ENCODE measurements at places on chromosomes 3 and 15.
A peak's percentile ranks its signal among the peaks of the same experiment; 100 is the strongest.

GRCh38 chr3:189393598-189393997, 221.8 kb downstream of the TPRG1 start:
- DNase-seq, result no peak

- DNase-seq, result no peak
Observed at GRCh38 chr3:133236901-133237300, 163.0 kb upstream of the BFSP2 start.

GRCh38 chr3:125185805-125186204, 26.7 kb downstream of the SLC12A8 start:
- DNase-seq, result no peak

- no peak for DNase-seq
Observed at GRCh38 chr3:155744626-155745324, at the start of gene PLCH1. PLCH1 (minus strand) TSS chr3:155745071; CDS start chr3:155704224, 40,847 bp downstream.

GRCh38 chr3:11720917-11721411, 77.2 kb upstream of the VGLL4 start:
- DNase-seq, result no peak

- no peak for DNase-seq
Observed at GRCh38 chr3:13222131-13222530, 148.9 kb upstream of the IQSEC1 start.

GRCh38 chr3:170941551-170941950, 33.1 kb upstream of the EIF5A2 start:
- no peak for DNase-seq

DNA sequence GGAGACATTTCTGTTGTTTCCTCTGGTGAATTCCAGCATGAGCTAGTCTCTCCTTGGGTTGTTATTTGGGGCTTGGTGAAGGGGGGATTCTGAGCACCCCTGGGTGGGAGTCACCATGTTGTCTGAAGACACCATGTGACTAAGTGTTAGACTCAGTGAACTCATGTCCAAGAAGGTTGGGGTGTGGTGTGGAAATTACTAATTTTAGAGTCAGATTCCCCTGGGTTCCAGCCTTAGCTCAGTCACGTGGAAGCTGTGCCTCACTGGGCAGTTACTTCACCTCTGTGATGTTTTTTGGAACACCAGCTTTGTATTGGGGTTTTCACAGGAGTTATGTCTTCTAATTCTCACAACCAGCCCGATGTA, 171.5 kb downstream of the RPLP1 start:
- DNase-seq, result no peak

DNA sequence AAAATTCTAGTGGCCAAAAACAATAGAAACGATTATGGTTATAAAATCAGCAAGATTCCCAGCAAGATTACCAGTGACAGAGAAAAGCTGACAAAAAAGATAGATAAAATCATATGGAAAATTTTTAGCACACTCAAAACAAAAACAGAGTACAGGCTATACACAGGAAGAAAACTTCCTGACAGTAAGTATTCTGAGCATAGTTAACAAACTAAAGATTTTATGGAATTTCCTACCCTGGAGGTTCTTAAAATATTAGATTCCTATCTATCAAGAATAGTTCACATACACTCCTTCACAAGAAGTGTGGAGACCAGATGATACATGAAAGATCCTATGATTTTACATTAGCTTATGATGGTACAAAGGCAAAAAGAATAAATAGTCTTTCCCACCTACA, 50.8 kb downstream of the ZNF148 start:
- no peak for DNase-seq

- no peak for DNase-seq
Observed at GRCh38 chr3:56988458-56989168, 71.9 kb upstream of the SPATA12 start.

DNA sequence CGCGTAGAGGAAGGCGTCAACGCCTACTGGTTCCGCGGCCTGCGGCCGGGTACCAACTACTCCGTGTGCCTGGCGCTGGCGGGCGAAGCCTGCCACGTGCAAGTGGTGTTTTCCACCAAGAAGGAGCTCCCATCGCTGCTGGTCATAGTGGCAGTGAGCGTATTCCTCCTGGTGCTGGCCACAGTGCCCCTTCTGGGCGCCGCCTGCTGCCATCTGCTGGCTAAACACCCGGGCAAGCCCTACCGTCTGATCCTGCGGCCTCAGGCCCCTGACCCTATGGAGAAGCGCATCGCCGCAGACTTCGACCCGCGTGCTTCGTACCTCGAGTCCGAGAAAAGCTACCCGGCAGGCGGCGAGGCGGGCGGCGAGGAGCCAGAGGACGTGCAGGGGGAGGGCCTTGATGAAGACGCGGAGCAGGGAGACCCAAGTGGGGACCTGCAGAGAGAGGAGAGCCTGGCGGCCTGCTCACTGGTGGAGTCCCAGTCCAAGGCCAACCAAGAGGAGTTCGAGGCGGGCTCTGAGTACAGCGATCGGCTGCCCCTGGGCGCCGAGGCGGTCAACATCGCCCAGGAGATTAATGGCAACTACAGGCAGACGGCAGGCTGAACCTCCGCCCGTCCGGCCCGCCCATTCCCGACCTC, 4.1 kb downstream of the ISLR2 start:
- no peak for DNase-seq

DNA sequence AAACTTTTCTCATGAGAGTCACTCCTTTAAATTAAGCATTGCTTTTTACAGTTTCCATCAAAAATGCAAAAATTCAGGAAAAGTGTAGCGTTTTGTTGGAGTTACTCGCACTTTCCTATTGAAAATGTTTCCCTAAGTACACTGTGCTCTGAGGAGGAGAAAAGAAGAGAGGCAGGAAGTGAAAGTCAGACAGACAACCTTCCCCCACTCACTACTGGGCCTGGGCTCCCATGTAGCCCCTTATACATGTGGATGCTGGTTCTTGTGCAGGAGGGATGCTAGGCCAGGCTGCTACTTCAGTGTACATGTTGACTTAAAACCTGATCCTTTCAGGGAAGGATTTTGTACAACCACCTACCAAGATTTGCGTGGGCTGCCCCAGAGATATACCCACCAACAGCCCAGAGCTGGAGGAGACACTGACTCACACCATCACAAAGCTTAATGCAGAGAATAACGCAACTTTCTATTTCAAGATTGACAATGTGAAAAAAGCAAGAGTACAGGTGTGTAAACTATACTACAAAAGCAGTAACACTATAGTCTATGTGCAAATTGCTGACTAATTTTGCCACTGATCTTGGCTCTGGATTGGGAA, 15.1 kb downstream of the KNG1 start:
- DNase-seq, result no peak

DNA sequence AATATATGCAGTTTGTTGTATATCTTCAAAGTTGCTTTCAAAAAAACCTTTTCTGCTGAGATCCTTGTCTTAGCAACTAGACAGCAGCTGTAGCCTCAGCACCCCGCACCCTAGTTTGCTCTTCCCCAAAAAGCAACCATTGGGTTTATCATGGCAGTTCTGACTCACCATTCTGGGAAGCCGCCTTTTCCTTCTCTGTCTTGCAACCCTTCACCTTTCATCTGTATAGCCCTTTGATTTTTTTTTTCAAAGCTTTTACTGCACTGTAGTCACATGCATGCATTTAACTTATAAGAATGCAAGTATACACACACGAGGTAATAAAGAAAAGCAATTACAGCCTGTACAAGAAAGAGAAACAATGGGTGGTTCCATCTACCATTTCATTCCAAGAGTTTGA, 65.1 kb upstream of the THBS1 start:
- DNase-seq, result no peak

GRCh38 chr15:29820394-29821154, 1.7 kb downstream of the TJP1 start:
- no peak for DNase-seq

- peak; percentile 17 for DNase-seq
Observed at GRCh38 chr3:71681224-71681668, 44.0 kb downstream of the EIF4E3 start.

GRCh38 chr15:98018761-98019351, 58.4 kb downstream of the ARRDC4 start:
- no peak for DNase-seq

DNA sequence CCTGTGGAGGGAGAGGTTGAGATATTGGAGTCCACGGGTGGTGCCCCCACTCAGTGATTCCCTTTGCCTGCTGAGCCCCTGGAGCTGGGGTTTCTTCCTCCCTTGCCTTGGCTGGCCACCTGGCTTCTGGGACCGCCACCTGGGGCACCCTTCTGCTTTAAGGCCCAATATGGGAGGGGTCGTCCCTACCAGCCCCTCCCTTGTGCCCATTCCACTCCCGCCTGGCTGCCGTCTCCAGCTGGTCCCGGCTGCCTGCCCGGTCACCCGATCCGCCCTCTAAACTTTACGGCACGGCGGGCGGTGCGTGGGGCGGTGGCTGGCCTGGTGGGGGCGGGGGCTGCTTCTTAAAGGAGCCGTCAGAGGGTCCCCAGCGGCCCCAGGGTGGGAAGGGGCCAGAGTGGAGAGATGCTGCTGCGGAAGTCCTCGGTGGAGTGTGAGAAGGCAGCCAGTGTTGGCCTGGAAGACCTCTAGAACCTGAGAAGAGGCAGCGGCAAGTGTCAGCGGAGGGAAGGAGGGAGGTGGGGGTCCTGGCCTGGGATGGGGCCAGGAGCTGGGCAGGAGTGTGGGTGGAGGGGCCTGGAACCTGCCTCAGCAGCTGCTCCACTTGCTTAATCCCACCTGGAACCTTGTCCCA, 1.6 kb upstream of the SEMA3B start:
- no peak for DNase-seq

- DNase-seq, result no peak
Observed at GRCh38 chr3:46464326-46465195, at the start of gene LTF. LTF (minus strand) TSS chr3:46464905; CDS start chr3:46464867, 38 bp downstream.

DNA sequence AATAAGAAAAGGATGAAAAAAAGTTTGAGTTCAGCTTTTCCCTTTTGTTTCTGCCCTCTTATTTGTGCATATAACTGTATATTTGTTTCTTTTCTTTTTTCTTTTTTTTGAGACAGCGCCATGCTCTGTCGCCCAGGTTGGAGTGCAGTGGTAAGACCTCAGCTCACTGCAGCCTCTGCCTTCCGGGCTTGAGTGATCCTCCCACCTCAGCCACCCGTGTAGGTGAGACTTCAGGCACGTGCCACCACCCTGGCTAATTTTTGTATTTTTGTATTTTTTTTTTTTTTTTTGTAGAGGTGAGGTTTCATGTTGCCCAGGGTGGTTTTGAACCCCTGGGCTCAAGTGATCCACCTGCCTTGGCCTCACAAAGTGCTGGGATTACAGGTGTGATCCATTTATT, 31.4 kb downstream of the RNF111 start:
- DNase-seq, result no peak

DNA sequence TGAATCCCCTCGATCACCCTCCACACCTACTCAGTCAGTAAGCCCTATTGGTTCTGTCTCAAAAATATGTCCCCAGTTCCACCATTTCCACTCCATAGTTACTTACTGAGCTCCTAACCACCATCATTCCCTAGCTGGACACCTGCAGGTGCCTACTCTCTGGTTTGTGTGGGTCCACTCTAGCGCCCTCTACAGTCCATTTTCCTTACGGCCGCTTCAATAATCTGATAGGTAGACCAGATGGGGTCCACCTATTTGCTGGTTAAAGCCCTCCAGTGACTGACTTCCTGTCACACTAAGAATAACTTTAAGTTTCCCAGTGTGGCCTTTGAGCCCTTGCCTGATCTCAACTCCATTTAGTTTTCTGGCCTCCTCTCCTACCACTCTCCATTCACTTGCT, 5.0 kb downstream of the GXYLT2 start:
- no peak for DNase-seq

- no peak for DNase-seq
Observed at GRCh38 chr3:21738935-21739702, 11.9 kb downstream of the ZNF385D start.

- no peak for DNase-seq
Observed at GRCh38 chr15:98887976-98888375, 119.6 kb downstream of the PGPEP1L start.

GRCh38 chr3:147854542-147854941, 445.4 kb downstream of the ZIC1 start:
- no peak for DNase-seq

DNA sequence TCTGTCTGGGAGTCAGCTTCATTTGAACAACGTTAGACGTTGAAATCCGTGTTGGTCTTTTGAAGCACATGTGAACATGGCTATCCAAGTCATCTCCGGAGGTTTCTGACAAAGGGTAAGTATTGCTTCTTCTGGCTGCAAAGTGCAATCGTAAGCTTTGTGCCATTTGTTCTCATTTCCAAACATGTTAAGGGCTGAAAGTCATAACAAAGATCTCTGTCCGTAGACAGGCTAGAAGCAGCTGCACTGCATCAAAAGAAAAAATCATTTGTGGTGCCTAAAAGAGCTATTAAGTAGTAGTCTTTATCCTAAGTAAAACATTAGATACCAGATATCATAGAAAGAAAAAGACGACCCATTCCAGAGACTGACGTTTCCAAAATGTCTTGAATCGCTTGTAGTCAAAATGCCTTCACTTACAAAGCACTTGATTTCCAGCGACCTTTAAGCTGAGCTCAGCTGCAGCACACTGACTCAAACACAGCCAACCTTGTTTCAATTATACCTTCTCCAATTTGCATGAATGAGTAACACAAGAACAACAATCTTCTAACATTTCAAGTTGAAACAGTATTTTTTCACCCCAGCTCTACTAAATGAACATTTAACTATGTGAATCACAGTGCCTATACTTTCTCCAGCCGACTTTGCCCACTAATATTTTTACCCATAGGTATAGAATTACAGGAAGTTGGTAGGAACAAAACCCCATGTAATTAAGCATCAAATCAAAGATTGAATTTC, 76.6 kb downstream of the NEDD4 start:
- DNase-seq, result peak; percentile 66

DNA sequence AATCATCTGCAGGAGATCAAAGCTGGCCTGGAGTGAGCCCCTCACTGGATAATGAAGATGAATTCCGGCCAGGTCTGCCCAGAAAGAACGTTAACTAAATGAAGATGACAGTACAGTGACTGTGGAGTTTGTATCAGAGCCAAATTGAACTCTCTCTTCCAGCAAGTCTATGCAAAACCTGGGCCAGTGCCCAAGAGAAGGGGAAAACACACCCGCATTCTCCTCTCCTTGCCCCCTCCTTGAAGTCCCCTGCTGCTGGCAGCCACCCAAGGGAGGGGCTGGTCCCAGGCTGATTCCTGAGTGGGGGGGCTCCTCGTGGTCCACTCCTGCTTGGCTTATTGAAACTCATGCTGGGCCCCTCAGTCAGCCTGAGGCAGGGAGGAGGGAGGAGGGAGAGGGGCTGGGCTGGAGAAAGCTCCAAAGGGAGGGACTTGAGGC, 155.7 kb downstream of the RAB11A start:
- no peak for DNase-seq

DNA sequence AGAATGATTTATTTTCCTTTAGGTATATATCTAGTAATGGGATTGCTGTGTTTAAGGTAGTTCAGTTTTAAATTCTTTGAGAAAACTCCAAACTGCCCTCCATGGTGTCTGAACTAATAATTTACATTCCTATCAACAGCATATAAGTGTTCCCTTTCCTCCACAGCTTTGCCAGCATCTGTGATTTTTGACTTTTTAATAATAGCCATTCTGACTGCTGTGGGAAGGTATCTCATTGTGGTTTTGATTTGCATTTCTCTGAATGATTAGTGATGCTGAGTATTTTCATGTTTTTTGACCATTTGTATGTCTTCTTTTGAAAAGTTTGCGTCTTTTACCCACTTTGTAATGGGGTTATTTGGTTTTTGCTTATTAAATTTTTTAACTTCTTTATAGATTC, 571.6 kb upstream of the CCDC54 start:
- no peak for DNase-seq

- DNase-seq, result no peak
Observed at GRCh38 chr15:57255751-57256341, 120.5 kb upstream of the CGNL1 start.
